ENCODE measurements at places on chromosomes 13 and 19.
A peak's percentile ranks its signal among the peaks of the same experiment; 100 is the strongest.

DNA sequence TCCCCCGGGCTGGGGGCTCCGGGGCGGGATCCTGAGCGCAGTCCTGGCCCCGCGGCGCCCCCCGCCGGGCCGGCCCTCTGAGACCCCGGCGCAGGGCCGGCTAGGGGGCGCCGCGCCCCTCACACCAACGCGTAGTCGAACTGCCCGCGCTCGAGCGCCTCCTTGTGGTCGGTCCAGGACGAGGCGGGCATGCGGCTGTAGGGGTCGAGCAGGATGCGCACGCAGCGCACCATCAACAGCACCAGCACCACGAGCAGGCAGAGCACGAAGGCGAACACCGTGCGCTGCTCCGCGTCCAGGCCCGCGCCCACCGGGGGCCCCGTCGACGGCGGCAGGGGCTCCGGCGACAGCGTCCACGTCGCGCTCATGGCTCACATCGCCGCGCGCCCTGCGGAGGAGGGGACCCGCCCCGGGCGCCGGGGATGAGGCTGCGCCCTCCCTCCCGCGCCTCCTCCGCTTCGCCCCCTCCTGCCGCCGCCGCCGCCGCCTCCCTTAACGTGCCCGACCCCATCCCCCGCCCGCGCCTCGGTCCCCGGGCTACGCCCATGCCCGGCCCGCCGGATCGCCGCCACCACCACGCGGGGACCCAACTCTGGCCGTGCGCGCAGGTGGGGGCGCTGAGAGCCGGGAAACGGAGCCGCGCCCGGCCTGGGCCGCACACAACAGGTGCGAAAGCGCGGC, 624 bp downstream of the CTXN1 start:
- peak; percentile 66 for DNase-seq

DNA sequence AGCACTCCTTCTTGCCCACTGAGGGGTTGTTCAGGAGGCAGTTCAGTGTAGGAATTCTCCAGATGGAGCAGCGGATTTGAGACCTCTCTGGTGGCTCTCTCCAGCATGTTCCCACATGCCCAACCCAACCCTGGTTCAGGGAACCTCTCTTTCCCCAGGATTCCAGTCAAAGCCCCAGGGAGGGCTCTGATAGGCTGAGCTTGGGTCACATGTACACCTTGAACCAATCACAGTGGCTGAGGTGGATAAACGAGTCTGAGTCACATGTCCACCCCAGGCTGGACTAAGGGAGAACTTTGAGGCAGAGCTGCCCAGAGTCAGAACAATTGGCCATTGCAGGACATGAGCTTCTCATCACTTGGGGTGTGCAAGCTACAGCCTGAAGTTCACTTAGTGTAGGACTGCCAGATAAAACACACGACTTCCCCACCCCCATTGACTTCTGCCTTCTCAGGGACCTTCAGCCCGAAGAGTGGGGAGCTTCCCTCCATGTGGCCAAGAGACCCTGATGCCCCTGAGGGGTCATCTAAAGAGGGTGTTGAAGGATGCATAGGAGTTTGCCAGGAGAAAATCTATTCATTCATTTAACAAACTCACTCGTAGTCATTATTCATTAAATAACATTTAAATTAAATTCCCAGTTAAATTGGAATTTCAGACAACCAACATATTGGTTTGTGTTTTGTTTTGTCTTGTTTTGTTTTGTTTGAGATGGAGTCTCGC, 4.0 kb upstream of the MAST3 start:
- DNase-seq = no peak

GRCh38 chr19:17450264-17451075, 2.0 kb upstream of the TMEM221 start:
- DNase-seq = peak; percentile 22

- no peak for DNase-seq
Measured at GRCh38 chr13:63902141-63902540, 2486.5 kb upstream of the PCDH20 start.

GRCh38 chr13:22214184-22214583, 543.3 kb downstream of the FGF9 start:
- DNase-seq = no peak

GRCh38 chr13:49877629-49878218, 58.4 kb downstream of the SPRYD7 start:
- no peak for DNase-seq

DNA sequence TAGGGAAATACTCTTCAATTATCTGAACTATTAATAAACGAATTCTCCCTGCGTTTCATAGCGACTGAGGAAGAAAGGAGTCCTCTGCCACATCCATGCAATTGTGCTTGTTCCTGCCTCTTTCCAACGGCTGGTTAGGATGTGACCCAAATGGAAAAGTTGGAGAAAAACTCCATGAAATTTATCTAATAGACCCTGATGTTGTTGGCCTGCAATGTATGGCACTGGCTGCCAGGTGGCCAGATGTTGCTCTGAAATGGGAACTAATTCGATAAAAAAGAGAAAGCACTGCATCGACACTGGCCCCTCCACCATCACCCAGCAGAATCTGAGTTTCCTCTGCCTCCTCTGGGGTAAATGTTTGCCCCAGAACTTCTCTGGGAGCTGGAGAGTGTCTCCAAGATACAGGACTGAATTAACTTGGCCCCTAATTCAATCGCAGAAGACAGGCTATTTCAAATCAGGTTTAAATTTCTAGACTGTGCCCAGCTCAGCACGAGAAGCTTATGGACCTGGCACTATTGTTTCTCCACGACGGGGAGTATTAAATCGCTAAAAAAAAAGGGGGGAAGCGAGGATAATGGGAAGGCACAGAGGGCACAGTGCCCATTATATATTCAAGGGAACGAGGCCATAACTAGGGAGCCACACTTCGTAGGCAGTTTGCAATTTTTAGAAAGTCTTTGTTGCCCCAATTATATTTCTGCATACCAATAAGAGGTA, 103.9 kb downstream of the ZIC5 start:
- no peak for DNase-seq

GRCh38 chr13:107548338-107548737, 667.0 kb downstream of the LIG4 start:
- DNase-seq = no peak

DNA sequence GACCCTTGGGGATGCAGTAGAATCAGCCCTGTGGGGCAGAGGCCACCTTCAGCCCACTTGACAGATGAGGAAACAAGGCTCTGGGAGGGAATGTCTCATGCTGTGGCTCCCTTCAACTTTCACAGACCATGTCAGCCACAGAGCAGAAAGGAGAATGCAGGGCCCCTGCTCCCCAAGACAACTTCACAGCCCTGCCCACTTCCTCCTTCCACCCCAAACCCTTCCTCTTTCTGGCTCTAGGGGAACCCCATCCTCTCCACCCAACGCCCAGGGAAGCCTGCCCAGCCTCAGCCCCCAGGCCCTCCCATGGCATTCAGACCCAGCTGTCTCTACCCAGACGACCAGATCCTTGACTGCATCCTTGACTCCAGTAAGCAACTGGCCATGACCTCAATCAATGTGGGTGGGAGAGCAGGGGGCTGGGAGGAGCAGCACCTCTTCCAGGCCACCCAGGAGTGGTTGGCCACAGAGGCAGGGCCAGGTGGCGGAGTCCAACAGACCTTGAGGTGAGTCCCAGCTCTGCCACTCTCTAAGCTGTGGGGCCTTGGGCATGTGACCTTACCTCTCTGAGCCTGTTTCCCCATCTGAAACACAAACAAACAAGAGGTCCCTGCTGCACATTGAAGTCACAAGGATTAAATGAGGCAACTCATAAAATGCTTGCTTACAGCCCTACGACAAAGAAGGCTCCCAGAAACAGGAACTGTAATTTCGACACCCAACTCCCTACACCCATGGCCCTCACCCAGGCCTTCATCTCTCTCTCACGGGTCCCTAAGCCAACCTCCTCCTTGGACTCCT, 15.8 kb downstream of the DEDD2 start:
- DNase-seq = no peak

DNA sequence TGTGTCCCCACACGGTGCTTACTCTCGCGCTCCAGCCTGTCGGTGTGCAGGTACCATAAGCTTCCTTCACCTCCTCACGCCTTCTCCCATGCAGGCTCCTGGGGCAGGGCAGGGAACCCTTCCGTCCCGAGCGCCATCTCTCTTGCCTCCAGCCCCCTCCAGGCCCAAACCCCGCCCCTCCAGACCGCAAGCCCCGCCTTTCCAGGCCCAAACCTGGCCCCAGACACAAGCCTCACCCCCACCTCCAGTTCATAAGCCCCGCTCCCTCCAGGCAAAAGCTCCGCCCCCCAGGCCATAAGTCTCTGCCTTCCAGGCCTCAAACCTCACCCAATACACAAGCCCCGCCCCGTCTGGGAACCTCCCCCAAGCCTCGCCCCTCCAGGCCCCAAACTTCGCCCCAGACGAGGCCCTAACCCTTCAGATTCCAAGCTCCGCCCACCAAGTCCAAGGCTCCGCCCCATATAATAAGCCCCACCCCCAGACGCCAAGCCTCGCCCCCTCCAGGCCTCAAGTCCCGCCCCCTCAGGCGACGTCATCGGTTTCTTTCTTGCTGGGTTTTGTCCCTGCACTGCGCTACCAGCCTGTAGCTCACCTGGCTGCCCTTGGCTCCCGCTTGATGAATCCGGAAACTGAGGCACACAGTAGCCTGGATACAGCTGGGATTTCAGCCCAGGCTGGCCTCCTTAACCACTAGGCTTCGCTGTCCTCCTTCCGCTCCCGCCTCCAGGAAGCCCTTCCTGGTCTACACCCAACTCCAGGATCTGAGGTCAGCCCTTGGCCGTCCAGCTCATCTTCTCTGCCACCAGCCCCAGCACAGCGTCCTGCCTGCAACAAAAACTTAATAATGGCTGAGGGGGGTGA, 16.1 kb downstream of the MKNK2 start:
- no peak for DNase-seq

GRCh38 chr13:102960959-102961358, 105.3 kb downstream of the SLC10A2 start:
- DNase-seq = no peak

DNA sequence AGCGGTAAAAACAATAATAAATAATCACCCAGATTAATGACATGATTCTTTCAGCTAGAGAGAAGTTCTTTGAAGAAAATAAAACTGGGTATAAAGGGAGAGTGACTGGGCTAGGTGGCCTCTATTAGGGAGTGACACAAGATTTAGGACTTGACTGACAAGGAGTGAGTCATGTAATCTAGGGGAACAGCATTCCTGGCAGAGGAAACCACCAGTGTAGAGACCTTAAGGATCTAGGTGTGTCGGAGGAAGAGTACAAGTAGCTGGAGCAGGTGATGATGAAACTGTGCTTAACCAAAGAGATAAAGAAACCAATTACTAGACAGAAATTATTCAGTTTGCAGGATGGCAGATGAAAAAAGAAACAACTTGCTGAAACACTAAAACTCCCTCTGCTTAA, 248.0 kb downstream of the RFC3 start:
- DNase-seq = no peak

DNA sequence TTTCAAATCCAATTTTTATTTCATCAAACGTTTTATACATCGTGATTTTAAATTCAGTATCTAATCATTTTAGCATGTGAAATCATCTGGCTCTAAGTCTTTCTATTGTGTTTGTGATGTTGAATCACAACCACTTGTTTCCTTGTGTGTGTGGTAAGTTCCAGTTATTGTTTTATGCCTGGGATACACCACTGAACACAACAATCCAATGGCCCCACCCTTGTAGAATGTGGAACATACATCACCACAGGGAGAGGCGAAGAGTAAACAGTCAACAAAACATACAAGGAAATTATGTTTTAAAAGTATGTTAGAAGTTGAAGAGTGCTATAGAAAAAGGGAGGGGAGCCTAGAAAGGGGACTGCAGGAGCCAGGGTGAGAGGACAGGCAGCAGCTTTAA, 100.5 kb downstream of the EPSTI1 start:
- no peak for DNase-seq

GRCh38 chr19:30163663-30164062, 208.5 kb upstream of the ZNF536 start:
- DNase-seq = no peak

DNA sequence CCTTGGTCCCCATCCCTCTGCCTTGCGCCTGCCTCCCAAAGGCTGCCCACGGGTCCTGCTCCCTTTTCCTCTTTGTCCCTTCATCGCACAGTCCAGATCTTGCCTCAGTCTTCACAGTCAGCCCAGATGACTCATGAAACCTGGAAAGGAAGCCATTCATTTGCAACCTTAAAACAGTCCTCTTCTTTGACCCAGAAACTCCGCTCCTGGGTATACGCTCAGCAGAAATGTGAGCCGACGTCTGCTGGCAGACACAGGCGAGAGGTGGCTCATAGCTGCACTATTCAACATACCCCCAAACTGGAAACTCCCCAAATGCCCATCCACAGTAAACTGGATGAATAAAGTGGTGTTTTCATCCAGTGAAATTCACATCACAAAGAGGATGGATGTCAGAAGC, 13.6 kb upstream of the PEPD start:
- no peak for DNase-seq
